ENCODE measurements at places on chromosomes 7 and 10.

DNA sequence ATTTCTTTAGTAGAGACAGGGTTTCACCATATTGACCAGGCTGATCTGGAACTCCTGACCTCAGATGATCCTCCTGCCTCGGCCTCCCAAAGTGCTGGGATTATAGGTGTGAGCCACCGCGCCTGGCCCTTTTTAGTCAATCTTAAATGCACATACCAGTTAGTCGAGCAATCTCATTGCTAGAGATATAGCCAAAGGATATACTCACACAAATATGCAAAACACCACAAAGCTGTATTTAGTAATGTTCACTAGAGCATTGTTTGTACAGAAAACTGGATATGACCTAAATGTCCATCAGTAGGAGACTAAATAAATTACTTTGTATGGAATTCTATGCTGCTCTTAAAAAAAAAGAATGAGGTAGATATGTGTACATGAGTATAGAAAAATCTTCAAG lies 24.5 kb upstream of the IL6 start:
- no peak for DNase-seq

- peak; percentile 66 for DNase-seq
Observed at GRCh38 chr7:134943785-134944400, 42.4 kb upstream of the AGBL3 start.

DNA sequence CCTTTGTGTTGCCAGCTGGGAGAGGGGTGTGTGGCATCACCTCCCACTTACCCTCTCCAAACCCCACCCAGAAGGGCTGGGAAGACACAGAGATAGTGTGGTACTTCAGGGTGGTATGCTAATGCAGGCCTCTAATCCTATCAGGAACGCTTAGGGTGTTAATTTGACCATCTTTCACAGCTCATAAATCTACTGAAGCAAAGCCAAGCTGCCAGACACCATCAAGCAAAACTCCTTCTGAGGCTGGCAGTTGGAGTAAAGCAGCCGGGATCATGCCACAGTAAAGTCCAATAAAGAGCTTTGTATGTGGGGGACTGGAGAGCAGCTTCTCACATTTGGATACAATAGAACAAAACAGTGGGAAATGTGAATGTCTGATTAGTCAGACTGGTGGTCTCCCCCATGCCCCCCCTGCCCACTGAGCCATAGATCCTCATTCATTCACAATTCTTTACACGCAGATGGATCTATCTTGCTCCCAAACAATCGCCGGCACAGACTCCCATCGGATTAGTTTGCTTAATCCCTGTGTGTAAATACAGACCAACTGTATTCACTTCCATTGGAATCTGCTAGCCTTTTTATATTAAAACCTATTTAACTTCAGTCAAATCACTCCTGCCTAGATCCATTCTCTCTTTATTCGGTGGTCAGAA lies 29.6 kb downstream of the FGFBP3 start:
- no peak for DNase-seq

GRCh38 chr7:503575-504111 lies 16.0 kb downstream of the PDGFA start:
- DNase-seq: no peak

- no peak for DNase-seq
Observed at GRCh38 chr10:33715303-33715975, 381.0 kb upstream of the NRP1 start.

DNA sequence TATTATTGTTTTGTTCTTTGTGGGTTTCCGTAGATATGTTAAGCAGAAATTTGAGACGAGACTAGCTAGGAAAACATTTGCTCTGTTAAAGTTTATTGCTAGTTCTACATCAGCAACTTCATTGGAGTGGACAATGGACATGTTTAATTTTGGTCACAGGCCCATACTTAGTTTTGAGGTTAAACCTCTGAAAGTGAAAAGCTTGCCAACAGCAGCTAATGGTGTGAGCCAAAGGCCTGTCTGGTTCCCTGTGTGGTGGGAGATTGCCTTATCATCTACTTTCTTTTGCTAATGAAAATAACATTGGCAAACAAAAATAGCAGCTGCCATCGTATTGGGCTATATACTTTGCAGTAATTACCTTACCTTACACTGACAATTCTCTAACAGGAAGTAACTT lies 388.4 kb upstream of the FZD8 start:
- no peak for DNase-seq

DNA sequence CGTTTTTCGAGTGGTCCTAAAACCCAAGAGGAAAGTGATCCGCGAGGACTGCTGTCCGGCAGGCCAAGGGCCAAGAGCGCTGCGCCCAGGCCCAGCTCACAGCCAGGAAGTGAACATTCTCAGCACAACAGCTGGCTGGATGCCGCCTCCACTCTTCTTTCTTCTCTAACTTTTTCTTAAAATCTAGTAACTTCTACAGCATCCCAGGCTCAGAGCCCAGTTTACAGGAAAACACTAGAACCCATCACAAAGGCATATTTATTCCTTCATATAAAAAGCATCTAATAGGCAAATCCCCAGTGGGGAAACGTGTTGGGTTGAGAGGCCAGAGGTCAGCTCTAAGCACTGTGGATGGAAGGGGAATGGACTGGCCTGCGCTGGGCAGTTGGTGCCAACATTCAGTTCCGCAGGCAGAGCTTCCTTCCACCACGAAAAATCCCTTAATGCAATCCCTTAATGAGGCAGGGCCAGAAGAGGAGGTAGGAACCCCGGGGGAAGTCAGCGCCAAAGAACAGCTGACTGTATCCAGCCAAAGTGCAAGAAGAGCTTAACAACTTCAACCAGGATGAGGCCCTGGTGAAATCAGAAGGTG lies 74.8 kb downstream of the ZRANB1 start:
- no peak for DNase-seq

DNA sequence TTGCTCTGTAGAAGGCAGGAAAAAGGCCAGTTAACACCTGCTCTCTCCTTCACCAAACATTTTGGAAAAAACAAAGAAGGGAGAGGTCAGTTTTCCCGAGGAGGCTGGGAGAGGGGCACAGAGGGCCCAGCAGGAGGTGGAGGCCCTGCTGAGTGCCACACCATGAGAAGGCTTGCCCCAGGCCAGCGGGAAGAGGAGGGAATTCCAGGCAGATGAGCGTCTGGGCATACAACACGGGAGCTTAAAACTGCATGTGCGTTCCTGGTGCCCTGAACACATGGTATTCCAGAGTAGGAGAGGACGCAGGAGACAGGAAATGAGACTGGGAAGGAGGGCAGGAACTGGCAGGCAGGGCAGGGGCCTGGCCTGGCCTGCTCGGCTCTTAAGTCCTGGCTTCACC lies 182.4 kb downstream of the CCDC3 start:
- no peak for DNase-seq

- no peak for DNase-seq
Observed at GRCh38 chr10:98892523-98892922, 343.1 kb downstream of the HPSE2 start.

GRCh38 chr7:138025215-138026186 lies 23.6 kb upstream of the CREB3L2 start:
- DNase-seq: no peak
